ENCODE measurements at places on chromosomes 6 and 20.

DNA sequence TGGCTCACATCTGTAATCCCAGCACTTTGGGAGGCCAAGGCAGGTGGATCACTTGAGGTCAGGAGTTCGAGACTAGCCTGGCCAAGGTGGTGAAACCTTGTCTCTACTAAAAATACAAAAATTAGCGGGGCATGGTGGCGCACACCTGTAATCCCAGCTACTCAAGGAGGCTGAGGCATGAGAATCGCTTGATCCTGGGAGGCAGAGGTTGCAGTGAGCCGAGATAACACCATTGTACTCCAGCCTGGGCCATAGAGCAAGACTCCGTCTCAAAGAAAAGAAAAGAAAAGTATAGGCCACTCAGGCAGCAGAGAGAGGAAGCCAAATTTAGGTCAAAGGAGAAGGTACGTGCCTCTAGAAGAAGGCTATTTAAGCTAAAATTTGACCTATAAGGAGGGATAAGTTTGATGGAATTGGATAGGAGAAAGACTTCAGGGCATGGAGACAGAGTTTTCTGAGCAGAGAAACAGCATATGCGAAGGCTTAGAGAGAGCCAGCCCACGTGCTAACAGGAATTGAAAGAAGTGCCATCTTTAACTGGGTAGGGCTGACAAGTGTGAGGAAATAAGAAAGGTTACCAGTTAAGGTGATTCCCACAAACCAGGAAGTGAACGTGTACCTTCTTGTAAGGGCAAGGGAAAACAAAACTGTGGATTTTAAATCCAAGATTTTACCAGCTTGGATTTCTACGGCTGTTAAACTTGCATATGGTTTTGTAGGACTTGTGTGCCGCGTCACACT, 113.8 kb downstream of the IPCEF1 start:
- DNase-seq, result no peak

GRCh38 chr20:14996883-14997672, 659.7 kb upstream of the FLRT3 start:
- no peak for DNase-seq

DNA sequence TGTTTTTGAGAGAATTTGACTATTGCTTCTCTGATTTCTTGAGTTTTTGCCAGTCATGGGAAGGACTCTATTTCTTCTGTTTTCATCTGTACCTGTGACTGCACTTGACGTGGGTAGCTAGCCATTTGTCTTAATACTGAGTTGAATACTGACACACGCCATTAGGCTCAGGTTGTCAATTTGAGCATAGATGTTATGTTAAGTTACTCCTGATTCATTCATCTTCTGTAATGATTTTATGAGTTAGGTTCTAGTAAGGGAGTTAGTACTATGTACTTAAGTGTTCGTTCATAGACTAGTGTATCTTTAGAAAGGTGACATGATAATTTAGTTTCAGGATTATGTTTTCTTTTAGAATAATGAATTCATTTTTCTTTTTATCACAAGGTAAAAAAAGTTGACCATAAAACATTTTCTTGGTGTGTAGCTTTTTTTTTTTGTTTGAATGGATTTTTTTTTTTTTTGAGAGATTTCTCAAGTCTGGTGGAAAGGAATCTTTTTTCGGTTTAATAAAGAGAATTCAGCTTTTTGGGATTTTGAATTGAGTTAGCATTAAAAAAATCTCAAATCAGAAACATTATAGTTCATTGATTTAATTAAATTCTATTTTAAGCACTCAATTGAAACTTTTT, 1.7 kb downstream of the AFDN start:
- no peak for DNase-seq

GRCh38 chr6:34276881-34277762, 28.3 kb upstream of the SMIM29 start:
- no peak for DNase-seq

- DNase-seq, result no peak
Measured at GRCh38 chr6:93790981-93791380, 371.6 kb upstream of the EPHA7 start.
